GM04504 (cell line): ENCODE measurements at places on chromosomes 6 and 20.

- no peak for DNase-seq
Measured at GRCh38 chr20:4252005-4252404, 236.6 kb upstream of the RNF24 start.

DNA sequence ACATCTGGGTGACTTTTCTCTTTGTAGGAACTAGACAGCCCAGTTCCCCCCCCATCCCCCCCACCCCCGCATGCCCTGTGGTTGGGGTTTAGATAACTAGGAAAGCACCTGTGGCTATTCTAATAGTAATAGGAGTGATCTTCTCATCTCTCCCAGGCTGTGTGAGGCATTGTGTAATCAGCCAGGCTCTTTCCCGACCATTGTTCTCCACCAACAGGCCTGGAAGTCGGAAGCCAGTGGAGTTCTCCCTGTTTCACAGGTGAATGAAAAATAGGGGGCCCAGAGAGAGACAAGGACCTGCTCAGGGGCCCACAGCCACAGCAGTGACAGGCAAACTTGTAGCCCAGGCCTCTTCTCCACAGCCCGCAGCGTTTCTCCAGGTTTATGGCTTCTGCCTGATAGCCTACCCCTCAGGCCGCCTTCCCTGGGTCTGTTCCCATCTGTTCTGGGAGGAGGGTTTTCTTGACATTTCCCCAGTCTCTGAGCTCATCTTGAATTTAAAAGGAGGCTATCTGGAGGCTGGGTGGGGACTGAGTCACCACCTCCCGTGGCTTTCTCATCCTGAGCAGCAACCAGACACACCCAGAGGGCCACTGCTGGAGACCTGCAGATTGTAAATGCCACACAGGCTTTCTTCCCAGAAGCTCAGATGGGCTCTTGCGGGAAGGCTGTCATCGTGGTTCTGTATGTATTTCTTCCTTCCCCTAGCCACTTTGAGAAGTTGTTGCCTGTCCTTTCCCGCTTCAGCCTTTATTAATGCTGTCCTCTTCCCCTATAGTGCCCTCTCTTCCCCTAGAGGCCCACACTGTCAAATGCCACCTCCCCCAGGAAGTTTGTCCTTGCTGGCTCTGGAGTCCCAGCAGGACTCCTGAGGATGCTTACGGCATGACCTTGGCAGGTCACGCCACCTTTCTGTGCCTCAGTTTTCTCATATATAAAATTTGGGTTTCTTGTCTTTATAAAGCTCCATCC, 75.9 kb upstream of the MYL9 start:
- DNase-seq, result peak; percentile 92

GRCh38 chr20:39107741-39108140, 145.6 kb downstream of the DHX35 start:
- DNase-seq, result peak; percentile 3

GRCh38 chr20:9949563-9949962, 85.2 kb upstream of the ANKEF1 start:
- no peak for DNase-seq

- no peak for DNase-seq
Measured at GRCh38 chr20:57387945-57388371, 3.2 kb upstream of the RBM38 start.

DNA sequence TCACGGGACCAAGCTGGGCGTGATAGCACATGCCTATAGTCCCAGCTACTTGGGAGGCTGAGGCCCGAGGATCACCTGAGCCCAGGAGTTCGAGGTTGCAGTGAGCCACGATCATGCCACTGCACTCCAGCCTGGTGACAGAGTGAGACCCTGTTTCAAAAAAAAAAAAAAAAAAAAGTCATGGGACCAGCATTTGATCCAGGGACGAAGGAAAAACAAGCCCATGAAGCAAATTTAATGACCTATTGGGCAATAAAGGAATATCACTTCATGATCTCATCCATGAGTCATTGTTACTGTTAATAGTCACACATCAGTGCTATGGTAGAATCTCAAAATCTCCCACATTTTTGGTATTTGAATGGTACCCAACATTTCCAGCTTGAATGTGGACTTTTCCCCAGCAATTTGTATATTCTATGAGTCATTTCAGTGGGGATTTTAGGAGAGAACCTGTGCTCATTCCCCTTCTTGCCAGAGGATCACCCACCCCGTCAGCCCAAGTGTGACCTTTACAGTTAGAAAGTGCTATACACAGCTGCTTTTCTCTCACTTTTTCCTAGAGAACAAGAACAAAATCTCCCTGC, 8.5 kb upstream of the SOD2 start:
- peak; percentile 84 for DNase-seq

- DNase-seq, result no peak
Measured at GRCh38 chr20:49037962-49038387, 8.1 kb upstream of the CSE1L start.

GRCh38 chr6:69868252-69868804, 2.0 kb downstream of the COL19A1 start:
- no peak for DNase-seq

DNA sequence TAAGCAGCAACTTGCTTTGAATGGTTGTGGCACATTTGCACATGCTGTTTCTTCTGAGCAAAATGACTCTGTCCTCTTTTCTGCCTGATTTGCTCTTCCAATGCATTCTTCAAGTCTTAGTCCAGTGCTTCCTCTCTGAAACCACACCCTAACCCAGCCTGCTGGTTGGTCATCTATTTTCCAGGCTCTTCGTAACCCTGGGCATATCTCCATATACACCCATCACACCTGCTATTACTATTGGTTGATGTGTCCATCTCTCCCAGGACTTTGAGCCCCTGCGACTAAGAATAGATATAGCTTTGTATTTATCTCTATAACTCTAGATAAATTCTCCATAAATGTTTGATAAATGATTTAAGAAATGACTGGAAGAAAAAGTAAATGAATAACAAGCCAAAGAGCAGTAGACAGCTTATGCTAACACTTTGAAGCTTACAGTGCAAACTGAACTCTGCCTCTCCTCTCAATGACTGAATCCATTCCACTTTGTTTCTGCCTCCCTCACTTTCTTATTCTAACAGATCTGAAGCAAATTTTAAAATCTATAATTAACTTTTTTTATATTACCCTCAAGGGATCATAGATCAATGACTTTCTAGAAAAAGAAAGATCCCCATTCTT, 59.7 kb upstream of the NT5E start:
- DNase-seq, result no peak

- no peak for DNase-seq
Measured at GRCh38 chr6:3747100-3747737, 4.3 kb downstream of the PXDC1 start.

DNA sequence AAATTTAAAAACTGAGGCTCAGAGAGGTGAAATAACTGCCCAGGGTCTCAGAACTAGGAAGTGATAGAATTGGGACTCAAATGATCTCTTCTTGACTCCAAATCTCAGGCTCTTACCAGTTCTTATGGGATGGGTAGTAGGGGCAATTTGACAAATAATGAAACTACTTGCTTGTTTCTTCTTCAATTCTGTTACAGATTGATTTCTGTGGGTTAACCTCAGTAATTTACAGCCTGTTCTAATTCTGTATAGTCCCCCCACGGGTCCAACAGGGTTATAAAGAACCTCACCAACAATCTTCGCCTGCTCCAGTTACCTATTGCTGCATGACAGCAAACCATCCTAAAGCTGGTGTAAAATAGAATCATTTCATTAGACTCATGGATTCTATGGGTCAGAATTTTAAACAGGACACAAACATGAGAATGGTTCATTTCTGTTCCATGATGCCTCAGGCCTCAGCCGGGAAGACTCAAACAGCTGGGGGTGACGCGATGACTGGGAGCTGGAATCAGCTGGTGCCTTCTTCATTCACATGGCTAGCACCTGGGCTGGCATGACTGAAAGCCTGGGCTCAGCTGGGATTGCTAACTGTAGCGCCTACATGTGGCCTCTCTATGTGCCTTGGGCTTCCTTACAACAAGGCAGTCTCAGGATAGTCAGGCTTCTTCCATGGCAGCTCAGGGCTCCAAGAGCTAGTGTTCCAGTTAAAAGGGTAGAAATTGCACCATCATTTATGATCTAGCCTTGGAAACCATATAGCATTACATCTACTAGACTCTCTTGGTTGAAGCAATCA, 6.6 kb upstream of the WFDC2 start:
- no peak for DNase-seq

GRCh38 chr6:14550822-14551221, 433.2 kb downstream of the CD83 start:
- no peak for DNase-seq

GRCh38 chr20:8805737-8806442, 263.0 kb upstream of the PLCB4 start:
- DNase-seq, result no peak

DNA sequence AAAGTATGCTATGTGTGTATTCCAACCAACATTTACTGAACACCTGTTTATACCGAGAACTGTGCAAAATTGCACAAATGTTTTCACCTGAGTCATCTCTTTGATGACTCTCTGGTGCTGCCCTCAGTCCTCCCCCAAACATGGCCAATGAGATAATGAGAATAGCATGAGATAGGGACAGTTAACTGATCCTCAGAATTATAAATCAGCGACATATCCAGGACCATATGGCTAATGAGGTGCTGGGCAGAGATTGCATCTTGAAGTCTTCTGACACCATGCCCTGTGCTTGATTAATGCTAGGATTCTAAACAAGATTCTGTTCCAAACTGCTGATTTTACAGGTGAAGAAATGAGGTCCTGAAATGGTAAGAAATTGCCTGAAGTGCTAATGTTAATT, 13.0 kb downstream of the CLVS2 start:
- DNase-seq, result no peak

DNA sequence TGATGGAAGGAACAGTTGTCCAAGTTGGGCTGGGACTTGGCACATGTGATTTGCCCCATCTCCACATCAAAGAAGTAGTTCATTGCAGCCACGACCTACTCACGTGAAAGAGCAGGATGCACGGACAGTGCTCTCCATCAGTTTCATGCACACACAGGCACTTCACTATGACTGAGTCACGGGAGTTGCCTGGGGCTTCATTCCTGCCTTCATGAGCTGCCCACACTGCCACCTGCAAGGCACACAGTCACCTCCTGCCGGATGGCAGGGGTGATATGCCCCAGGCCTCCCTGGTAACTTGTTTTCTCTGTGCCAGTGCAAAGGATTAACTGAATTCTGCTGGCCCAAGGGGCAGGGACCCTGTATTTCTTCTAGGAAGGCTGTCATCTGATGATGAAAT, 22.8 kb downstream of the CST5 start:
- DNase-seq, result no peak

GRCh38 chr6:13831615-13832014, 17.3 kb upstream of the MCUR1 start:
- no peak for DNase-seq

- DNase-seq, result no peak
Measured at GRCh38 chr6:113894712-113895674, 37.8 kb downstream of the MARCKS start.

- no peak for DNase-seq
Measured at GRCh38 chr6:87922196-87922946, 125.3 kb upstream of the SPACA1 start.

- no peak for DNase-seq
Measured at GRCh38 chr20:19552221-19553180, 205.6 kb upstream of the RIN2 start.

GRCh38 chr20:7673841-7674240, 266.4 kb downstream of the HAO1 start:
- DNase-seq, result peak; percentile 78

- DNase-seq, result no peak
Measured at GRCh38 chr20:1946762-1947534, 46.9 kb downstream of the PDYN start.

GRCh38 chr6:90660931-90661330, 74.1 kb upstream of the MAP3K7 start:
- no peak for DNase-seq
